Activated CD8-positive, alpha-beta T cell treated with anti-CD3 and anti-CD28 coated beads, Interleukin-2, amount 10 ng/mL, durations not matched to agents 7 days and 5 days (primary cell): ENCODE measurements at places on chromosomes 3 and 15. TPM values are rescaled to one million over a fixed set of nuclear protein-coding genes. Genes with fewer than 3 reads are reported as not detected.

GRCh38 chr15:85615930-85616329 lies 178.8 kb downstream of the KLHL25 start:
- peaks cover 6% of the 10 kb centered on the region for H3K36me3 ChIP-seq
- no peak overlapping the region for H3K27ac ChIP-seq
- H3K27me3 ChIP-seq = no peaks in the 10 kb centered on the region

- no peaks in the 10 kb centered on the region for H3K27me3 ChIP-seq
- H3K36me3 ChIP-seq = peaks cover 28% of the 10 kb centered on the region
- H3K27ac ChIP-seq = peak overlapping the region; percentile 98
- peaks cover 51% of the 10 kb centered on the region for H3K4me1 ChIP-seq
- H3K4me3 ChIP-seq = peak overlapping the region; percentile 95
- peak; percentile 54 for DNase-seq
These were observed 401 bp downstream of the SEC11A start for GRCh38 chr15:84715441-84716035.

- H3K4me1 ChIP-seq = no peaks in the 10 kb centered on the region
- no peak for DNase-seq
- no peak overlapping the region for H3K4me3 ChIP-seq
These were observed 85.9 kb upstream of the ZBTB20 start for GRCh38 chr3:115233021-115233420.

- DNase-seq = no peak
- peaks cover 22% of the 10 kb centered on the region for H3K4me1 ChIP-seq
- H3K36me3 ChIP-seq = peaks cover 2% of the 10 kb centered on the region
- H3K27me3 ChIP-seq = no peaks in the 10 kb centered on the region
These were observed 102.2 kb downstream of the DAPK2 start for GRCh38 chr15:63943829-63944680.

DNA sequence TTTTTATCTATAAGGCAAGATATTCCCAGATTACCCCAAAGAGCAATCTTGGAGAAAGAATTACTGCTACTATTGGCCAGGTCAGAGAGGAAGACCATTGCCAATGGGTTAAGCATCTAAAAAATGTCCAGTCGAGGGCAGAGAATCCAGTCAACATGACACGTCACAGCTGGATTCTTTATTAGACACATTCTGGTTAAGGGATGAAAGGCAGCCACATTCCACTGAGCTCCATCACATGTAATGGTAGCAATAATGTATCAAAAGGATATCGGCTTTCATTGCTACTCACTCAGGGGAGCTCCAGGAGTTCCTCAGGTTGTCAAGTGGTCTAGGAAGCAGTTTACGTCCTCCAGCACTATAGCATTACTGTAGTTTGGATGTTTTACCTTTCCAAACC lies 421.1 kb downstream of the PLOD2 start:
- no peaks in the 10 kb centered on the region for H3K4me1 ChIP-seq
- no peak overlapping the region for H3K4me3 ChIP-seq

- no peak overlapping the region for H3K27ac ChIP-seq
- H3K4me1 ChIP-seq = no peaks in the 10 kb centered on the region
- H3K4me3 ChIP-seq = no peak overlapping the region
- no peak for DNase-seq
- H3K36me3 ChIP-seq = no peaks in the 10 kb centered on the region
These were observed 14.6 kb upstream of the PCCB start for GRCh38 chr3:136235545-136235944.

GRCh38 chr15:71712182-71712581 lies 98.2 kb upstream of the NR2E3 start:
- H3K4me1 ChIP-seq = peaks cover 2% of the 10 kb centered on the region
- no peak overlapping the region for H3K4me3 ChIP-seq
- H3K27me3 ChIP-seq = peaks cover 3% of the 10 kb centered on the region
- no peaks in the 10 kb centered on the region for H3K36me3 ChIP-seq

GRCh38 chr3:25782938-25783660 lies at the start of gene NGLY1:
Gene NGLY1, minus strand, starts transcription at chr3:25783443. Its CDS starts 53 bp downstream, at chr3:25783390.
- H3K4me3 ChIP-seq = peak within 1 kb of the TSS; percentile 90
- peak within 1 kb of the TSS; percentile 88 for H3K27ac ChIP-seq
- H3K27me3 ChIP-seq = no peaks in the 10 kb centered on the region
- peak; percentile 87 for DNase-seq
- H3K36me3 ChIP-seq = peaks cover 16% of the 10 kb centered on the region
- peaks cover 39% of the 10 kb centered on the region for H3K4me1 ChIP-seq

DNA sequence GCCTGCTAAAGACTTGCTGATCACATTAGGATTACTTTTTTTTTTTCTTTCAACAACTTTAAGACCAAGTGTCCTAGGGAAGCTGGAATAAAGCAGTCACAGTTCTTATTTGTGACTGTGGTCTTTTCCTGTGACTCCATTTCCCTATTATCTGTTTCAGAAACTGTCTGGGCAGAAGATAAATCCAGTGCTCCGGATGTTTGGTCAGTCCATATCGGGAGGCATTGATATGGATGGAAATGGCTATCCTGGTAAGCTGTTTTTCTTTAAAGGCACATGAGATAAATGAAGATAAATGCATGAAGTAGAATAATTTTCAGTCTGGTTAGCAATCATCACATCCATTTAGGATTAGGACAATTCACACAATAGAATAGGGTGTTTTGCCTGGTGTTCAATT lies 338.3 kb upstream of the CTDSPL start:
- no peak overlapping the region for H3K4me3 ChIP-seq
- peaks cover 7% of the 10 kb centered on the region for H3K27me3 ChIP-seq
- no peak overlapping the region for H3K27ac ChIP-seq
- no peaks in the 10 kb centered on the region for H3K36me3 ChIP-seq
- no peaks in the 10 kb centered on the region for H3K4me1 ChIP-seq
- no peak for DNase-seq

DNA sequence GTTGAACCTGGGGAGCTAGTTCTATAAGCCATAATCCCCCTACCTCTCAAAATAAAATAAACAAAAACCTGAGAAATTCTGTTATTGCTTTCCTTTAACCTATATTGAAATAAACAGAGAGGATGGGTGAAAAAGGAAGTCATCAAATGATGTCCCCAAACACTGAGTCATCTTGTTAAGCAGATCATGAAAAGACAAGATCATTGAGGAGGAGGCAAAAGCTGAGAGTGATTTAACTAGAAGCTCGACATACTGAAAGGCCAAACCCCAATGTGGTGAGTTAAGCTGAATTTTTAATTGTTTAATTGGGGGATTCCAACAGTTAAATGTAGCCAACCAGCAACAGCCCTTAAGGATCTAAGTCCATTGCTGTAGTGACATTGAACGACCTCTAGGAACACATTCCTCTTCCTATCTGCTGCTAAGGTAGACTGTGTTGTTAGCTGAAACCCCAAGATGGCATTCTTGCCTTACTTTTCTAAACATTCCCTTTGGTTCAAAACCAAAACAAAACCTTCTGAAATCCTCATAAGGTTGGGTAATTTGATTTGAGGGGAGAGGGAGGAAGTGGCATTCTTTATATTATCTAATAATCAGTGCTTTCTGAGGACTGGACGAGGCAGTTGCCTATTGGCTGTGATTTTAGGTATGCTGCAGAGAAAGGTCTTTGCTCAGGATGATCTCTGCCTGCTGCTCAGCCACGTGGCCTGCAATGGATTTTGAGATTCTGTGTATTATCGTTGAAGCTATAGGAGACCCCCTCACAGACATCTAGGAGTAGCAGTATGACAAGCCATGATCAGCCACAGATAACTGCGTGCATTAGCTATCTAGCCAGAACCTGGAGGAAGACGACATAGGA lies 62.7 kb upstream of the BNIP2 start:
- H3K4me3 ChIP-seq = no peak overlapping the region
- DNase-seq = no peak
- H3K4me1 ChIP-seq = peaks cover 4% of the 10 kb centered on the region
- H3K36me3 ChIP-seq = no peaks in the 10 kb centered on the region

DNA sequence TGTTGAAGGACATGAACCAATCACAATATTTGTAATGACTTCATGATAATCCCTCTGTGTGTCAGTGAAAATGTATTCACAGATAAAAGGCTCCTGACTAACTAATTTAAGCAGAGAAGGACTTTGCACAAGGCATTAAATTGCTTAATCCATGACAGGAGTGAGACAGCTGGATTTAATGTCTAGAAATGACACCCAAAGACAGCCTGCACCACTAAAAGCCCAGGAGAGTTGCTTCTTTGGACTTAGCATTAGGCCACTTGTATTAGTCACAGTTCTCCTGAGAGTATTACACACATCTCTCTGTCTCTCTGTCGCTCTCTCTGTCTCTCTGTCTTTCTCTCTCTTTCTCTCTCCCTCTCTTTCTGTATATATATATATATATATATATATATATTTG lies 180.4 kb downstream of the GOLGA8K start:
- no peaks in the 10 kb centered on the region for H3K36me3 ChIP-seq
- H3K27ac ChIP-seq = no peak overlapping the region
- no peak for DNase-seq
- no peak overlapping the region for H3K4me3 ChIP-seq

DNA sequence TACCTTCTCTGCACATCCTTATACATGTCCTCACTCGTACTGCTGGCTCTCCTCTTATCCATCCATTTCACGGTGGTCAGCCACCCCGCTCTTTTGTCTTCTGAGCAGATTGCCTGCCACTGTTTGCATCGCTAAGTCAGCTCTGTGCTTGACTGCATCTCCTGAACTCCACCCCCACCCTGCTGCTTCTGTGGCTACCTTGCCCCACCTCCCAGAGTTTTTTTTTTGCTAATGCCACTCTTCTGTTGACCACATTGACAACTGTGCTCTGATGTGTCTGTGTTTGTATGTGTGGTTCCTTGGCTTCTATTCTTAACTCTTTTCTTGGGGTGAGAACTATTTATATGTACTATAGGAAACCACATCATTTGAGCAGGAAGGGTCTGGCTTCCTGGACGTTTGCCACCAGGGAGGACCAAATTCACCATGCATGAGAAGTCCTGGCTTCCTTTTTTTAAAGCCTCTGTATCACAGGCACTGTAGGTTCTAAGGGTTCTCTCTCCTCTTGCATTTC lies 12.8 kb upstream of the MTMR10 start:
- peaks cover 43% of the 10 kb centered on the region for H3K27me3 ChIP-seq
- DNase-seq = peak; percentile 71
- peak overlapping the region; percentile 68 for H3K4me3 ChIP-seq

DNA sequence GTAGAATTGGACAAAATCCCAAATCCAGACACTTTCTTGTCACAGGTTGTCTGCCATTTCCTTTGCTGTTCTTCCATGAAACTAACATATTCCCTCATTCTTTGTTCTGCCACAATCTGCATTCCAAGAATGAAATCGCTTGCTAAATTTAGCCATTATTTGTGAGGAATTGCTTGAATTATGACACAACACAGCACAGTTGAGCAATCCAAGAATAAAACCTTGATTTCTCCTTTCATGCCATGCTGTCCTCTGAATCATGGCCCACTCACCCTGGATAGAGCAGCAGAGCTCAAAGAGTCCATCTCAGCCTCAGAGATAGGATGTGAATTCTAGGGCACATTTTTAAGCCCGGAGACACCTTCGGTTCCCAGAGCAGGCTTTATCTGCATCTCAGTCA lies 35.2 kb upstream of the GREM1 start:
- H3K27me3 ChIP-seq = no peaks in the 10 kb centered on the region
- H3K4me1 ChIP-seq = peaks cover 9% of the 10 kb centered on the region
- H3K36me3 ChIP-seq = no peaks in the 10 kb centered on the region
- DNase-seq = no peak
- no peak overlapping the region for H3K27ac ChIP-seq

DNA sequence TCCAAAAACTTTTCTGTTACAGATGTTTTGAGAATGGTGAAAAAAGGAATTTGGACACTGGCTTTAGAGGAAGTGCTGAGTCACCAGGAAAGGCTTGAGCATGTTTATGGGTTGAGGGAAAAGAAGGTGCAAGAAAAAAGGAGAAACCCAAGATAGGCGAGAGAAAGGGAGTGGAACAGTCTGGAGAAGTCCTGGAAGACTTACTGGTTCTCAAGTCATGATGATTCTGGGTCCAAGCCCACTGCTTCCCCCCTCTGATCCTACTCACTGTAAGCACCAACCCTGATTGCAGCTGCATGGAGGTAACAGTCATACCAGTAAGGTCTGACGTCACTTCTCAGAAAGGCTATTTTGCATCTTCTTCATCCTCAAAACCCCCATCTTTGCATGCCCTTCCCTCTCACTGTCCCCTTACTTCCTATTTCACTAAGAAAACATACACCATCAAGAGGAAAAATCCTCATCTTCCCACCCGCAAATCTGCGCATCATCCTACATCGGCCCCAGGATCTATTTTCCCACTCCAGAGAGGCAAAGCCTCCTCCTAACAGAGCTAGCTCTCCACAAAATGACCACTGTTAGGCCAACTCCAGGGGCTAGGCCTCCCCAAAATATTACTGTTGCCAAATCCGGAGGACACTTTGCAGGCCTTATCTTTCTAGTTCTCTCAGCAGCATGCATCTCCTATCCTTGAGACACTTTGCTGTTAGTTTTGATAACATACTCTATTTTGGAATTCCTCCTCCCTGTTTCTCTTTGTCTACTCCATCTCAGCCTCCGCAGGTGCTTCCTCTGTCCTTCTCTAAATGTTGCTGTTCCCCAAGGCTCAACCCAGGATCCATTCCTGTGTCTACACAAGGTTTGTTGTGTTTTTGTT lies 3.2 kb upstream of the ATP13A3 start:
- H3K27ac ChIP-seq = no peak overlapping the region
- DNase-seq = no peak
- H3K27me3 ChIP-seq = no peaks in the 10 kb centered on the region
- H3K4me1 ChIP-seq = peaks cover 25% of the 10 kb centered on the region
- H3K4me3 ChIP-seq = no peak overlapping the region
- peaks cover 15% of the 10 kb centered on the region for H3K36me3 ChIP-seq

DNA sequence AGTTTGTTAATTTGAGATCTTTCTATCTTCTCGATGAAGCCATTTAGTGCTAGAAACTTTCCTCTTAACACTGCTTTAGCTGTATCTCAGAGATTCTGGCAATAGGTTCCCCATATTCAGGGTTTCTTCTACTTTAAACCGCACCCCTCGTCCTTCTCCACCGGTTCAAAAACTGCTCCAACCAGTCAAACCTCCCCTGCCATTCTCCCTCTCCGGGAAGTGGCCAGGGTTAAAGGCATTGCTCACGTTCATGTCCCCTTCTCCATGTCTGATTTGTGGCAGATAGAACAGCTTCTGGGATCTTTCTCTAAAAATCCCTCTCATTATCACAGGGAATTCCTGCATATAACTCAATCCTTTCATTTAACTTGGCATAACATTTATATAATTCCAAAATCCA lies 14.4 kb downstream of the ALDH1L1 start:
- no peaks in the 10 kb centered on the region for H3K4me1 ChIP-seq
- H3K36me3 ChIP-seq = no peaks in the 10 kb centered on the region
- peaks cover 30% of the 10 kb centered on the region for H3K27me3 ChIP-seq
- no peak overlapping the region for H3K27ac ChIP-seq
- H3K4me3 ChIP-seq = no peak overlapping the region
- no peak for DNase-seq

- DNase-seq = no peak
- no peak overlapping the region for H3K4me3 ChIP-seq
- H3K36me3 ChIP-seq = no peaks in the 10 kb centered on the region
- H3K27me3 ChIP-seq = peaks cover 9% of the 10 kb centered on the region
These were observed 85.0 kb downstream of the CYP19A1 start for GRCh38 chr15:51253366-51253765.

- DNase-seq = no peak
- peaks cover 40% of the 10 kb centered on the region for H3K4me1 ChIP-seq
- H3K27me3 ChIP-seq = no peaks in the 10 kb centered on the region
- H3K27ac ChIP-seq = no peak overlapping the region
These were observed 180.2 kb downstream of the TNIK start for GRCh38 chr3:171279972-171280371.

GRCh38 chr15:50150349-50150748 lies 31.3 kb upstream of the ATP8B4 start:
- peaks cover 7% of the 10 kb centered on the region for H3K27me3 ChIP-seq
- peaks cover 14% of the 10 kb centered on the region for H3K4me1 ChIP-seq
- no peaks in the 10 kb centered on the region for H3K36me3 ChIP-seq
- no peak overlapping the region for H3K4me3 ChIP-seq
- H3K27ac ChIP-seq = no peak overlapping the region

The RBP2 gene
- not detected for total RNA-seq

The GTPBP8 gene
- 24.3 TPM for total RNA-seq

The ZNF662 gene
- total RNA-seq = 1.2 TPM

The KLHL40 gene
- total RNA-seq = not detected

The RLBP1 gene
- not detected for total RNA-seq

The LPCAT4 gene
- 106 TPM for total RNA-seq

The RABL3 gene
- 25.5 TPM for total RNA-seq

The SI gene
- not detected for total RNA-seq
